Stimulated activated CD8-positive, alpha-beta memory T cell treated with anti-CD3 and anti-CD28 coated beads, Interleukin-7, amount 100 ng/mL, for 48 hours (primary cell): ENCODE measurements at places on chromosomes 4 and X.

- no peak for DNase-seq
These were observed 282.1 kb downstream of the GRIA2 start for GRCh38 chr4:157502656-157503055.

DNA sequence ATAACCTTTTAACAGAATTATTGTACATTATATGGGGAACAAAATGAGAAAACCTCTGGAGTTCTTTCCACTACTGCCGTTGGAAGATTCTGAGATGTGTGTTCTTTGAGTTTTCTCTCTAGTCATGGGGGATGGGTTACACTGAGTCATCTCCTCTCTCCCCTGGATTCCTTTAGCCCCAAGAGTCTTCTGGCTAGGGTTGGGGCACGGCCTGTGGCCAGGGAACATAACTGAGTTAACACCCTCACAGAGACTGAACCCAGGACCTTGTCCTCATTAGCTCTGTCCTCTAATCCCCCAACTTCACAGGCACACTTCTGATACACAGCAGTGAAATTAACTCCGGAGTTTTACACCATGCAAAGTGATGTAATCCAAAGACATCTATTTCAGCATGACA lies 142.3 kb upstream of the F9 start:
- DNase-seq: no peak

- DNase-seq: no peak
These were observed 792.2 kb downstream of the ADGRL3 start for GRCh38 chr4:61992351-61992750.

DNA sequence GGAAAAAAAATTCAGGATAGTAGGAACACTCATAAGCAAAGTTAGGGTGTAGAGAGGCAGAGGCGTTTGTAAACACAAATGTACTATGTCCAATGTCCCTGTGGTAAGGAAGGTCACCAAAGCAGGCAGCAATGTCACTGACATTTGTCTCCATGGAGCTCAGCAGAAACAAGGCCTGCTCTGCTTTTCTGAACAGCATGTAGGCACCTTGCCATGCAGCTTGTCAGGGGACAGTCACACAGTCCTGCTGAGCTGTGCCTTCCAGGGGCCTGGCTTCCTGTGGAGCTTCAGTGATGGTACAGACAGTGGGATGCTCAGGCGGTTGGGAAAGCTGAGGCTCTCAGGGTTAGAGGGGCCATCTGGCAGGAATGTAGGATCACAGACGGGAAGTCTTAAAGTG lies 74.5 kb upstream of the HS3ST1 start:
- no peak for DNase-seq

- no peak for DNase-seq
These were observed 31.3 kb downstream of the SUPT20HL2 start for GRCh38 chrX:24282381-24283126.

DNA sequence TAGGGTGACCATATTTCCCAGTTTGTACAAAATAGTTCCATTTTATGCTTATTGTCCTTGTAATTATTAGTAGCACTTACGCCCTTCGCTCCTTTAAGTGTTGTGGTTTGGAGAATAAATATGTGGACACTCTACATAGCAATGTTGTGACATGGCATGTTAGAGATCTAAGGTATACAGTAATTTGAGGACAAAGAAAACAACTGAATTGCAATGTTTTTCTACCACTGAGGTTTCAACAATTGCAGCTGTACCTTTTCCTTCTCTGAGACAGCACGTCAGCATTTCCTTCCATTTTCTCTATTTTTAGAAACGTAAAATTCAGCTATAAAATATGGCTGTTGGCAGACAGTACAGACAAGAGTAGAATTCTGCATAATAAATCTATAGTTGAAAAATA lies 323.1 kb downstream of the MAPK10 start:
- no peak for DNase-seq

GRCh38 chrX:46653482-46653881 lies 79.9 kb downstream of the CHST7 start:
- no peak for DNase-seq
